ENCODE measurements at places on chromosomes 3 and 15.

DNA sequence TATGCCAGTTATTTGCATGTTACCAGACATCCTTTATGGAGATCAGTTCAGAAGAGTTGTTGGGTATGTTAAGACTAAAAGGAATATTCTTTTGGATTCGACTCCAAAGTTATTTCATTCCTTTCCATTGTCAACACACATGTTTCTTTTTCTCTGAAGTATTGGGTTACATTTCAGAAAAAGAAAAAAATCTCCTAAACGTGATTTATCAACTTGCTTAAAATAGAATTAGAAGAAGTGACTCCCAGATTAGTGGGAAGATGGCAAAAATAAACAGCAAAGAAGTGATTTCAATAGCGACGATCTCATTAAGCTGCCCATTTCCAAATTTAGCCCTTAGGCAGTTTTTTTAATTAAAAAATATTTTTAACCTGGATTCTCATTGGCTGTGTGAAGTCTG is 85.4 kb downstream of the TIGIT start:
- no peak for DNase-seq

DNA sequence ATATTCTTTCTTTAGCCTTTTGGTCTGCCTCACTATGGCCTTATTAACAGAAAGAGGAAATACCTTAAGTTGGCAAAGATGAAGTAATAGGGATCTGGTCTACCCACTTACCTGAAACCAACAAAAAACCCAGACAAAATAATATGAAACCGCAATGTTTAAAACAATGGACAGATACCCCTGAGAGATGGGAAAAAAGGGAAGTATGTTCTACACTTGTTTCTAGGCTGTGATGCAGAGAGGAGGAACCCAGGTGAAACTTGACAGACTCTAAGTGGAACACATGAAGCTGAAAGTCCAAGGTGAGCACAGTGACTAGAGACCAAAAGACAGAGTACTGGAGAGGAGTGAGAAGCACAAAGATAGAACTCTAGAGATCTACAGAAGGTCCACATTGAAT is 78.4 kb downstream of the NR2E3 start:
- DNase-seq = no peak

- no peak for DNase-seq
Measured at GRCh38 chr3:134362221-134362620, 12.0 kb downstream of the AMOTL2 start.

DNA sequence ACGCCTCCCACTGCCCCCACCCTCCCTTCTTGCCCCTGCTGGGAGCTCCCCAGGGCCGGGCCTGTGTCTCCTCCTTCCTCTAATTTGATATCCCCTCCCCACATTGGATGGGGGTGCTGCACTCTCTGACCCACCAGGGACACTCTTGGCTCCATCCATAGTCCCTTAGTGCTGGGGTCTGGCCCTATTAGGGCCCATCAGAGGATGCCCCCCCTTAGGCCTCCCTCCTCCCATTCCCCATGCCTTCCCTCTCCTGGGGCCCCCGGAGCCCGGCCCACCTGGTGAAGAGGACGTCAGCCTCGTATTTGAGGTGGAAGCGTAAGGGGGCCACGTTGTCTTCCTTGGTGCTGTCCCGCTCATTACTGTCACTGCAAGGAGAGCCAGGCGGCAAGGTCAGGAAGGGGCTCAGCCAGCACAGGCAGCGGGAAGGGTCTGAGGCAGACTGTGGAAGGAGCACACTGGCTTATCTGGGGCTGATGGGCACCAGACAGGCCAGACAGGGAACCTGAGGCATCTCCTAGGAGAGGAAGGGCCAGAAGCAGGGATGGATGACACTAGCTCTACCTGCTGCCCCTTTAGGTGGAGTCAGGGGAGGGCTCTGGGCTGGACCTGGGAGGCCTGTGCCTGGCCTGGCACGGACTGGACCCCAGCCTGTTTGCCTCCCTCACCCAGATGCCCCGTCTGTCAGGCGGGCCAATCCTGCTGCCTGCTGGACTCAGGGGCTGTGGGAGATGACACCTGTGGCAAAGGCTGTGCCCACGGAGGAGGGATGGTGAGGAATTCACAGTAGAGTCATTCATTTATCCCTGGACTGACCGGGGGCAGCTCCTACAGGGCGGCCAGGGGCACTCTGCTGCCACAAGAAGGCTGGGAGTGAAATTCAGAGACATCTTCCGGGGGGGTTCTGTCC is 36.2 kb downstream of the FEM1B start:
- DNase-seq = no peak

DNA sequence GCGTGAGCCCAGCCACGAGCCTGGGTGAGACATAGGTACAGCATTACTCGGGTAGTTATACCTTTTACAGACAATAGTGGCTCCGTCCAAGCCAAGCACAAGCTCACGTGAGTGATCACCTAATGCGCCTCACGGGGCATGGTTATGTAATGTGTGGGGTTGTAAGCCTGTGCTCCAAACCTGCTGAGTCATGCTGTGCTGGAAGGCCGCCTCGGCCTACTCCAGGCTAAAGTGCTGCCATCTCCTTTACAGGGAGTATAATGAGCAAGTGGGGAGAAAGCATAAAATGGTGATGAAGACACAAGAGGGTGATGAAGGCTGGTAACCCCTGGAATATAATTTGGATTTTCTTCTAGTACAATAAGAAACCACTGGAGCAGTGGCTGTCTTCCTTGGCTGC is 175.8 kb upstream of the STT3B start:
- DNase-seq = peak; percentile 11

DNA sequence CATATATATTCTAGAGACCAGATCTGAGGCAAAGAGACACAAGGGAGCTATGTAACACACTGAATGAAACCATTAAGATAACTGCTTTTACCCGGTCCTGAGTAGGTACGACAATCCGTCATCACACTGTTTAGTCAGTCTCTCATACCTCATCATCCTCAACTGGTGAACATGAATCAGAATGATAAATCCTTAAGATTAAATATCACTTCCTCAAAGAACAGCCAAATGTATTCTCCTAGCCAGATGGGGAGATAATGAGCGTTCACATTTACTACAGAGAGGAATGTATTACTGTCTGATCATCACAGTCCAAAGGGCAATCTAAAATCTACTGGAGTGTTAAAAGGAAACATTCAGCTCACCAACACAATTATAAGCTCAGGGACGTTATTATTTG is 319.4 kb upstream of the STAC start:
- DNase-seq = no peak

GRCh38 chr3:9291821-9292410 is 42.5 kb upstream of the SRGAP3 start:
- DNase-seq = no peak

All from suppressor macrophage treated with lipopolysaccharide for 4 hours (primary cell).